ENCODE measurements at places on chromosomes 3 and 15.

DNA sequence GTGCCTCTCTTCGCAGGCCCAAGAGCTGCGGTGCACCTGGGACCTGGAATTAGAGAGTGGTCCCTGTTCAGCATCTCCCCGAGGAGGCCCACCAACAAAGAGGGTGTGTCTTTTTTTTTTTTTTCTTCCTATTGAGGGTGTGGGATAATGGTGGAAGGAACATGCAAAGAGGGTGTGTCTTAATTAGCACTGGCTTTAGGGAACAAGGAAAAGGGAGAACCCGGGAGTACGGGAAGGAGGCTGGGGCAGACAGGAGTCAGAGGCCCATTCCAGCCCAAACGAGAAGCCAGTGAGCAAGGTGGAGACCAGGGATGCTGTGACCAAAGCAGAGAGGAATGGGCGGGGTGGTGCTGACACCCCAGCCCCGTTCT is 429 bp upstream of the LOXL1 start:
- DNase-seq: no peak

GRCh38 chr15:58444658-58445332 is 13.0 kb downstream of the LIPC start:
- DNase-seq: peak; percentile 45

DNA sequence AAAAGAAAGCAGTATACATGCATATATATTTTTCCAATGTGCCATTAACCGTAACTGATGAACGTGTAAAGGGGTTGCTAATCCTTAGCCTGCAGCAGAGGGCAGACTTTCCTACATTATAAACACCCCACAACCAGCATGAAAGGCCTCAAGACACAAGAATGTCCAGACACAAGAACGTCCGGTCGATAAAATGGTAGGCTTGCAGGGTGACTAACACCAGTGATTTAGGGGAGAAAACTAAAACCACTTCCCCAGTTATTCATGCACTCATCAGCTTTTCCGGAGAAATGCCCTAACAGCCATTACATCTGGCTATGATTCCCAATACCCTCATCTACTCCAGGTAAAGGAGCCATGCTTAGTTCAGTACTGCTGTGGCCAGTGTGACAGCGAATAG is 57.4 kb downstream of the LRTM1 start:
- DNase-seq: peak; percentile 38

DNA sequence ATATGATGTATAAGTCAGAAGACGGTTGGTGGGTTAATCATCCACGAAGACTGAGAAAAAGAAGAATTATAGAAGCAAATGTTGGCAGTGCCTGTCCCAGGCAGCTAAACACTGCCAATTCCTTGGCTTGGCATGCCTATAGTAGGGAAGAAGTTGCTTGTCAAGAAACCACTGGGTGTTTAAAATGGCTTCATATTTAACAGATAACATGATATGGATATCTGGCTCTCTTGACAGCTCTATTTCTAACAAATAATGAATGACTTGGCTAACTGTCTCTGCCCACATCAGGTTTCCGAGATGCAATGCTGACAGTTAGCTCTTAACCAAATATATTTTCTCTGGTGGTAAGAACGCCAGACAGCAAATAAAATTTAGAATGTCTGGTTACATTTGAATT is 341.7 kb upstream of the KCNMB2 start:
- DNase-seq: no peak

- no peak for DNase-seq
Observed at GRCh38 chr3:129758306-129758705, 135.2 kb downstream of the TMCC1 start.

DNA sequence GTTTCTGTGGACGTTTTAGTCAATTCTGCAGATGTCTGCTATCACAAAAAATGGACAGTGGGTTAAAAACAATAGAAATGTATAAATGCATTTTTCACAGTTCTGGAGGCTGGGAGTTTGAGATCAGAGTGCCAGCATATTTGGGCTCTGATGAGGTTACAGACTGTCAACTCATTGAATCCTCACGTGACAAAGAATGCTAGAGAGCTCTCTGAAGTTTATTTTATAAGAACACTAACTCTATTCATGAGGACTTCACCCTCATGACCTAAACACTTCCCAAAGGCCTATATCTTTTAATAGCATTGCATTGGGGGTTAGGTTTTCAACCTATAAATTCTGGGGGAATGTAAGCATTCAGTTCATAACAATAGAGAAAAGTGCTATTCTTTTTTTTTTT is 182.6 kb upstream of the SLITRK3 start:
- DNase-seq: no peak

- DNase-seq: peak; percentile 52
Observed at GRCh38 chr15:99416191-99417188, 149.3 kb upstream of the MEF2A start.

DNA sequence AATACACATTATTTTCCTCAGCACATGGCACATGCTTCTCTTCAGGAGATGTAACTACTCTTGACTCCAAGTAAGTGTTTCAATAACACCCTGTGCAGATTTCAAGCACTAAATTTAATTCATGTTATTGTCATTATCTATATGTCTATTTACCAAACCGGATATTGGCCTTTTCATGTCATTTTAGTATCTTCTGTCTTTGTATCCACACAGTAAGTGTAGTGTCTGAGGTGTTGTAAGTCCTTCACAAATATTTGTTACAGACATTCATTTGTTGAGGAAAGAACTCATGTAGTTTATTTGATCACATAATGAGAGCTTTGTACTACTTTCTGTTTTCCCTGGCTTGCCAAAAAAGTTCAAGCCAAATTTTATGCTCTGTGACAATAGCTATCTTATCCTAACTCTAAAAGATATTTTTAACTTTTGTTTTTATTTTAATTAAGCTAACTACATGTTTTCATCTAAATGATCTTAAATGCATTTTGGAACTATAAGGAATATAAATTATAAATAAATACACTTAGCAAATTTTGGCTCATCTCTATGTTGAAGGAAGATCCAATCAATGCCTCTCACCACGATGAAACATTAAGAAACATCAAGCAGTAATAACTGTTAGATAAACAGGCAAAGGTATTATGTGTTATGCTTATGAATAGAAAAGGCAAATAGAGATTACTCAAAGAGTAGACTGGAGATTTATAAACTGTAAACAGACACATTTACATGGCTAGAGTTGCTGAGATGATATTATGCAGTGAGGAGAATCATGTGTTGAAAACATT is 48.3 kb downstream of the SPTSSB start:
- no peak for DNase-seq

DNA sequence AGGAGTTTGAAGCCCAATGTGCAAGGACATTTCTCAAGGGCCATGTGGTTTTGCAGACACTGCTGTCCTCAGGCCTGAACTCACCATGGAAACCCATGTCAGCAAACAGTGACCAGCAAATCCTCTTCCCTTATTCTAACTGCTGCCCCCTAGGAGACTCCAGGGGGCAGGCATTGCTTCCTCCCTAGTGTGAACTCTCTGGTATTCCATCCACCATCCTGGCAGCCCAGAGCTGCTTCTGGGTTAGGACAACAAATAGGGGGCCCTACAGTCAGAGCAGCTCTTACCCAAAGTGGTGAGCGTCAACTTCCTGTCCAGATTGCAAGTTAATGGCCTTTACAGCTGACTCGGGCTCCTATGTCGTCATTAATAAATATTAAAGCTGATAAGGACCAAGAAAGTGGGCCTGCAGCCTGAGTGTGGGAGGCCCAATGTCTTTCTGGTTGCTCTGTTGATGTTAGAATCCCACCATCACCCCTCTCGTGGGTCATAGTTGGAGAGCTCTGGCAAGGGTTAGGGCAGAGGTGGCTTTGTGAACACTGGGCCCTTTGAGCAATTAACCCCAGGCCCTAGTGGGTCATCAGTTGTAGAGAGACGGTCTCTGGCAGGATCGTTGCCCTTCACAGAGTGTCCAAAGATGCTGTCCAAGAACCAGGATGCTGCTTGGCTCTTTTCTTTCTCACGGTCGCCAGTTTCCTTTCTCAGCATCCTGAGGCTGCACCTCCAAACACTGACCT is 41.5 kb downstream of the TGM4 start:
- DNase-seq: peak; percentile 66

DNA sequence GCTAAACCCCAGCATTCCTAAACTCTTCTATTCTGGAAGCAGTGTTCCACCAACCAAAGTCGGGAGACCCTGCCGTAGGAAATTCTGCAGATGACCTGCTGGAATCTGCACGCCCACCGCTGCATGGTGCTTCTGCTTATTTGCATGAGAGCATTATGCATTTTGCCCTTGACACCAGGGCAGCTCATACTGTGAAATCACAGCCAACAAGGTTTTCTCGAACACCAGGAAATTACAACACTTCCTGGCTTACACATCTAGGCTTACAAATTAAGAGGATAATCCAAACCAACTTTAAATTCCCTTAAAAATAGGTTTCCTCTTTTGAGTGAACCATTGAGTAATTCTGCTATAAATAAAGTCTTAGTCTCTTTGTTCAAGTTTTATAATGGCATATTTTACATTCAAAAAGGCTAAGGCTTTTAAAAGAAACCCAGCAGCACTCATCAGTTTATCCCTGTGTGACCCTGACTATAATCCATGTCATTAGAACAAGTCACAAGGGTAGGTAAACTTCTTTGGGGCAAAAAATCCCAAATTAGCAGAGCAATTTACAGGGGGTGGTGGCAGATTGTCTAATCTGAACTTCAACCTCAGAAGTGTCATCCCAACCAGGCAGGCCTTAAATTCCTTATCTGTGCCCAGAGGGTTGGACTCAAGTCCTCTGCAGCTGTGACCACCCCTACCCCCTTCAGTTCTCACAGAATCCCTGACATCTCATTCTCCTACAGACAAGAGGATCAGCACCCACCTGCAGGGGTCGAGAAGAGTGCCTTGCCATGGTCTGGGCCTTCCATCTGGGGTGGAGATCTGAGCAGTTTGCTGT is 33.5 kb upstream of the RBP1 start:
- DNase-seq: no peak

DNA sequence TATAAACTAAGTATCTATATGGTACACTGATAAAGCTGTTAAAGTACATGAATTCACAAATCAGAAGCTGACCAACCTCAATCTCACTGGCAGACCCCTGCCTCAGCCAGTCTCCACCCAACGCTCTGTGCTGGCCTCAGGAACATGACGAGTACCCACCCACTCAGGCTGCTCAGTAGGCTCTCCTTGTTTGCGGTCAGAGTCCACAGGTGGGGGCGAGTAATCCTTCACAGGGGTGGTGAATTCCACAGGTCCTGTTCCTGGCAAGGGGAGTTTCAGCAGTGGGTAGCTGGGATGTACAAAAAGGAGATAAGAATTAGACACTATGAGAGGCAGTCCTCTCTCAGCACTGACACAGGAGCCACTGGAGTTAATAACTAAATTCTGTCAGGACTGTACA is 40.9 kb downstream of the SCAP start:
- no peak for DNase-seq

- DNase-seq: no peak
Observed at GRCh38 chr3:193800138-193801043, 207.4 kb downstream of the OPA1 start.
